ENCODE measurements at places on chromosomes 12 and 14. TPM values are rescaled to one million over a fixed set of nuclear protein-coding genes. Genes with fewer than 3 reads are reported as not detected.
A peak's percentile ranks its signal among the peaks of the same experiment; 100 is the strongest.

GRCh38 chr12:24118668-24119067 is 169.2 kb upstream of the SOX5 start:
- H3K27me3 ChIP-seq = no peaks in the 10 kb centered on the region
- H3K4me3 ChIP-seq = no peak overlapping the region
- H3K4me1 ChIP-seq = no peaks in the 10 kb centered on the region

- no peak overlapping the region for H3K4me3 ChIP-seq
- no peak for DNase-seq
- H3K27me3 ChIP-seq = no peaks in the 10 kb centered on the region
These were observed 10.5 kb downstream of the SNX6 start for GRCh38 chr14:34619471-34619870.

The KRT4 gene
- under 0.01 TPM for total RNA-seq

The GARIN6 gene
- total RNA-seq = not detected

- H3K27ac ChIP-seq = no peak overlapping the region
- H3K4me3 ChIP-seq = no peak overlapping the region
- no peaks in the 10 kb centered on the region for H3K27me3 ChIP-seq
- DNase-seq = no peak
- H3K4me1 ChIP-seq = peaks cover 4% of the 10 kb centered on the region
These were observed 18.3 kb upstream of the LRP1-AS start for GRCh38 chr12:57165741-57166140.

DNA sequence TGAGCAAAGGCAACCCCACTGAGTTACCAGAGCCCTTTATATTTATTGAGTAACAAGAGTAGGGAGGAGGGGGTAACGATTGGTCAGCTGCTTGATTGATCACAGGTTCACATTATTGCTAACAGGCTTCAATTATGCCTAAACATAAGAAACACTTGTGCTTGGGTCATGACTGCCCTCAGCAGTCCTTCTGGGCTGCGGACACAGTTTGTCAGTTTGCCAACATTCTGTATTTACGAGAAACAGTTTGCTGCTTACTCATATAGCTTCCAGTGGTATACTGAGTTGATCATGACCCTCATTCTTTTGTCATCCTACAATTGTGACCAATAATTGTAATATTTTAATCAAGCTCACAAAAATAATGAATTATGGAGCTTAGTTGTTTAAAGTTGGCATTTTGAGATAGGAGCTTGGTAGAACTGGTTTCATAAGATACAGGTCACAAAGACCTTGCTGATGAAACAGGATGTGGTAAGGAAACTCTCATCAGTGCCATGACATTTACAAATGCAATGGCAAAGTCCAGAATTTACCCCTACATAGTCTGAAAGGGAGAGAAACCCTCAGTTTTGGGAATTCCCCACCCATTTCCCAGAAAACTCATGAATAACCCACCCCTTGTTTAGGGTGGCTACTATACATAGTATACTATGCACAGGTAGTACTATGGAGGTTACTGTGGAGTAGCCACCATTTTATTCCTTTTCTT is 1421.0 kb upstream of the FLRT2 start:
- no peak overlapping the region for H3K4me3 ChIP-seq
- no peak for DNase-seq
- H3K4me1 ChIP-seq = no peaks in the 10 kb centered on the region

GRCh38 chr12:19428246-19428645 is 11.0 kb upstream of the AEBP2 start:
- no peaks in the 10 kb centered on the region for H3K36me3 ChIP-seq
- no peak overlapping the region for H3K27ac ChIP-seq
- peaks cover 10% of the 10 kb centered on the region for H3K4me1 ChIP-seq
- no peak for DNase-seq
- no peak overlapping the region for H3K4me3 ChIP-seq

The EID3 gene
- total RNA-seq = 6.9 TPM

The GPD1 gene
- total RNA-seq = 0.18 TPM

DNA sequence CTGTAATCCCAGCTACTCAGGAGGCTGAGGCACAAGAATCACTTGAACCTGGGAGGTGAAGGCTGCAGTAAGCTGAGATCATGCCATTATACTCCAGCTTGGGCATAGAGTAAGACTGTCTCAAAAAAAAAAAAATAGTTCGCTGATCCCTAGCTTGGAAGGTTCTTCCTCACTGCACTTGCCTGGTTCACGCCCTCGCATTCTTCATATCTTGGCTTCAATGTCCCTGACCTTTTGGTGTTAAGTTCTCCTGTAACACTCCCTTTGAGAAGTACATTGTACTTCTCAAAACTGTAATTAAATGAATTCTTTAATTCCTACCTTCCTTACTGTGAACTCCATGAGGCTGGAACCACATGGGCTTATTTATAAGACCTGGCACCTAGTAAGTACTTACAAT is 16.5 kb upstream of the TPCN1 start:
- H3K4me3 ChIP-seq = no peak overlapping the region
- DNase-seq = no peak
- no peak overlapping the region for H3K27ac ChIP-seq
- no peaks in the 10 kb centered on the region for H3K27me3 ChIP-seq

GRCh38 chr12:92156704-92157395 is 11.2 kb upstream of the BTG1 start:
- no peak for DNase-seq
- H3K36me3 ChIP-seq = no peaks in the 10 kb centered on the region
- no peaks in the 10 kb centered on the region for H3K27me3 ChIP-seq
- no peak overlapping the region for H3K4me3 ChIP-seq
- no peak overlapping the region for H3K27ac ChIP-seq
- peaks cover 2% of the 10 kb centered on the region for H3K4me1 ChIP-seq

DNA sequence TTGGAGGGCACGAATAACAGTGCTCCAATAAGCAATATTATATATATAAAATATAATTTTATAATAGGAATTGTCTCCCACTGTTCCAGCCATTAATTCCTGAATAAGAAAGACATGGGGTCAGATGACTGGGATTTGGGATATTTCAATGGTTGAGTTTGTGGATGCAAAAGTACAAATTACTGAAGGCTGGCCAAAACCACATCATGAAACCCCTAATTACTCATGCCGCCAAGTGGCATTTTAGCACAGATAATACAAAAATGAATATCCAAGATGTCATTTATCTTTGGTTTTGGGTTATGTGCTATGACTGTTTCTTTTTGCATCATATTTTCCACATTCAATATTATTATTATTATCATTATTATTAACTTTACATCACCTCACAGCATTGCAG is 261.4 kb upstream of the TBX3 start:
- H3K4me1 ChIP-seq = no peaks in the 10 kb centered on the region
- no peak overlapping the region for H3K4me3 ChIP-seq
- H3K27ac ChIP-seq = no peak overlapping the region
- no peaks in the 10 kb centered on the region for H3K36me3 ChIP-seq
- DNase-seq = no peak

The KRT85 gene
- total RNA-seq = not detected

DNA sequence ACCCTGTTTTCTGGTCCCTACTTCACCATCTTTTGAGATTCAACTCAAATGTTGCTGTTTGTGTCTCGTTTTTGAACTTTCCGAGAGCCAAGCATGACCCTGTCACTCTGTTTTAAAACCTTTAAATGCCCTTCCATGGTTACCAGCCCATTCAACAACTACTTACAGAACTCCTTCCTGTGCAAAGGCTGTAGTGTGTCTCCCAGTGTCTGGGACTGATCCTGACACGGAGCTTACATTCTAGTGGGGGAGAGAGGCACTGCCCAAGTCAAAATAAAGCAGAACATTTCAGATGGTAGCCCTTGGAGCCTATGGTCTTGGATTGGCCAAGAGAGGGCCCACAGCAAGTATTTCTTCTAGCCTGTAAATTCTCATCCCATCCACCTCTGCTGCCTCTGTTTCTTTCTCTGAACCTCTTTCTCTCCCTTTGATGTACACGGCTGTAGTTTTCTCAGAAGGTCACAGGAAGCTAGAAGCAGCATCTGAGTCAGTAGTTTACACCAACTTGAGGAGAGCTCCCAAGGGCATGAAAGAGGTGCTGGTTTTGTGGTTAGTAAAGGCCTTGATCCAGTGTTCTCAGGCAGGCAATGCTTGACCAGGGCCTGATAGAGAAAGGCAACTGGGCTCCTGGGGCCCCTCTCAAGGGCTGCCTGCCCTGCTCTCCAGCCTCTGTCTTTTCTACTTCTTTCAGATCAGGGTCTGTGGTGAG is 42.3 kb upstream of the SLC24A4 start:
- no peak for DNase-seq
- peaks cover 1% of the 10 kb centered on the region for H3K27me3 ChIP-seq
- no peaks in the 10 kb centered on the region for H3K4me1 ChIP-seq
- no peaks in the 10 kb centered on the region for H3K36me3 ChIP-seq

The SOX5 gene
- 11.9 TPM for total RNA-seq

DNA sequence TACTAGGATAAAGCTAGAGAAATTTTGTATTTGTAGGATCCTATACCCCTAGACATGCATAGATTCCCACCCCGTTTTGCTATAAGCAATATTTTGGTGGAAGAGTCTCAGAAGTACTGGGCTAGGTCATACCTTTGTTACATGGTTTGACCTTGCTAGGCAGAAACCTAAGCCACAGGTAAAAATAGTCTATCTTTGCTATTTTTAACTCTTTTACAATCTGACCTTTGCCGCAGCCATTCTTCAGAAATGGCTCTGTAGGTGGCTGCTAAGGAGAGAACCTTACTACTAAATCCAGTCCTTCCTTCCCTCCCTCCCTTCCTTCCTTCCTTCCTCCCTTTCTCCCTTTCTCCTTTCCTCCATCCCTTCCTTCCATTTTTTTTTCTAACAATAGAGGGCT is 242.9 kb upstream of the SEL1L start:
- no peaks in the 10 kb centered on the region for H3K4me1 ChIP-seq
- H3K36me3 ChIP-seq = no peaks in the 10 kb centered on the region
- H3K27me3 ChIP-seq = no peaks in the 10 kb centered on the region
- no peak overlapping the region for H3K27ac ChIP-seq
- DNase-seq = no peak

The DIABLO gene
- 102 TPM for total RNA-seq

The PTGER2 gene
- 24.7 TPM for total RNA-seq

DNA sequence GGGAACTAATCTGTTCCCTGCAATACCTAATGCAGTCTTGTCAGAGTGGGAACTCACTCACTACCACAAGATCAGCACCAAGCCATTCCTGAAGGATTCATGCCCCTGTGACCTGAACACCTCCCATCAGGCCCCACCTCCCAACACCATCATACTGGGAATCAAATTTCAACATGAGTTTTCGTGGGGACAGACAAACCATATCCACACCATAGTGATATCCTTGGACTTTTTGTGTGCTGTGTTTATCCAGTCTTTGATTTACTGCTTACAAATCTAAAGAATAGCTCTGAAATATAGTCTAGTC is 243.5 kb downstream of the FBXL14 start:
- peak overlapping the region; percentile 31 for H3K27ac ChIP-seq
- H3K27me3 ChIP-seq = no peaks in the 10 kb centered on the region
- H3K4me1 ChIP-seq = peaks cover 26% of the 10 kb centered on the region
- no peaks in the 10 kb centered on the region for H3K36me3 ChIP-seq

DNA sequence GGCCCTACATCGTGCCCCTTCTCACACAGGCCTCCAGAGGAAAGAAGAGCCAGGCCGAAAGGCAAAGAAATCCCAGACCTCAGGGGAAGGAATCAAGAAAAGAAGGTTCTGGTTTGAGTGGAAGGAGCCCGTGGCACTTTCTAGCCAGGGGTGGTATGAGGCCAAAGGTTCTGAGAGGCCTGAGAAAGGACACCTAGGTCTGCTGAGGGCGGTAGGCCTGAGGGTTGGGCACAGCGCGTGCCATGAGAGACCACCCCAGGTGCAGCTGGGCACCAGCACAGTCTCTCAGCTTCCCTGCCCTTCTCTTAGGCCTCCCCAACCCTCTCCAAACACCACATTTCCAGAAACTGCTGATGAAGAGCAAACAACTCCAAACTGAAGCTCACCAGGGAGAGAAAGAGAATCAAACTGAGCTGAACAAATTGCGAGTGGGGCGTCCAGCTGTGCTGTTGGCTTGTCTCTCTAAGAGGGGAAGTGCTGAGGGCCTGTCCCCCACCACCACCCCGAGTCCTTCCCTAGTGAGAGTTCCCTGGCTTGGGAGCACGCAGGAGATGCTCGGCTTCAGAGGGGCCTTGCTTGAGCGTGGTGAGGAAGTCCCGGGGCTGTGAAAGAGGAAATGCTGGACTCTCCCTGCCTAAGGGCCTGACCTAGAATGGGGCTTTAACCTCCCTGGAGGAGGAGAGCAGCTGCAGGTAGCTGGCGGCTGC is 184.8 kb downstream of the ZFP36L1 start:
- no peak for DNase-seq
- H3K4me3 ChIP-seq = no peak overlapping the region
- no peaks in the 10 kb centered on the region for H3K36me3 ChIP-seq
- peak overlapping the region; percentile 68 for H3K27ac ChIP-seq

All from IMR-90 (cell line).